RPMI7951 (cell line): ENCODE measurements at places on chromosomes 6 and 20. TPM values are rescaled to one million over a fixed set of nuclear protein-coding genes. Genes with fewer than 3 reads are reported as not detected.

Gene GJA10
- total RNA-seq = not detected in 2 replicates

Gene FAM217A
- total RNA-seq = not detected in 2 replicates

Gene IL17A
- 0.10 and 0.12 TPM in 2 replicates for total RNA-seq

Gene PTCHD4
- total RNA-seq = not detected in 2 replicates

Gene DNMT3B
- 6.8 TPM in 2 replicates for total RNA-seq

Gene CLIC5
- 0.10 TPM in 1 of 2 replicates, not detected in the other for total RNA-seq

Gene UCKL1
- total RNA-seq = 23.1 and 24.4 TPM in 2 replicates

GRCh38 chr6:88290411-88290810 is 124.3 kb upstream of the CNR1 start:
- no peak for DNase-seq

GRCh38 chr6:169839029-169839481 is 87.6 kb downstream of the ERMARD start:
- DNase-seq = no peak

GRCh38 chr20:54062812-54063280 is 7.5 kb downstream of the BCAS1 start:
- DNase-seq = peak; percentile 68

DNA sequence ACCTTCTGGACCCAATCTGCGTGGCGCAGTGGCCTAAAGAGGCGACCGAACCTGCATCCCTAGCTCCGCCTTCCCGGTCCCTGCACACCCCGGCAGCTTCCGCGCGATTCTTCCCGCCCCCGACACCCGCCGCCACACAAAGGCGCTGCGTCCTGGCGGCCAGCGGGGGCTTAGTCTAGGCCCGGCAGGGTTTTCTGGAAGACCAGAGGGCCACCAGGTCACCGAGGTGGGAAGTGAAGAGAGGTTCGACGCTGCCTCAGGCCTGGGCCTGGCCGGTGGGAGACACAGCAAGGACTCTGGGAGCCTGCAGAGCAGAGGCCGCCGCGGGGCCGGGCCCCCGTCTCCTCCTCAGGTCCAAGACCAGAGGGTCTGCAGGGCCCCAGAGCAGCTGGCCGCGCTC is 154.9 kb downstream of the OR2B2 start:
- peak; percentile 43 for DNase-seq

DNA sequence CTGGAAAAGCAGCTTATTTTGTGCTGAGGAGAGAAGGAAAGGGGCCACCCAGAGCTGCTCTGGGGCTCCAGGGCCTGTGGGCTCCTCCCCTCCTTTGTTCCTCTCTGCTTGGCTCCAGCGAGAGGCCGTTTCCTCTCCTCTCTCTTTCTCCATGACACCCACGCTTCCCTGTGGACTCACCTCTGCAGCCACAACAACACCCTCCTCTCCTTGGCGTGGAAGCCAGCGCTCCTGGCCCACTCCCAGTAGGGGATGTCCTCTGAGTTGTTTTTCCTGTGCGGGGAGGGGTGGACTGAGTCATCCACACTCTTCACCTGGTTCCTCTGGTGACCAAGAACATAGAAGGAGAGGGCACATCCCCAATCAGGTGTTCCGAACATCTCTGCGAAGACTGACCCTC is 4.9 kb upstream of the CDSN start:
- no peak for DNase-seq

- no peak for DNase-seq
Measured at GRCh38 chr6:139325125-139325524, 33.3 kb upstream of the TXLNB start.

DNA sequence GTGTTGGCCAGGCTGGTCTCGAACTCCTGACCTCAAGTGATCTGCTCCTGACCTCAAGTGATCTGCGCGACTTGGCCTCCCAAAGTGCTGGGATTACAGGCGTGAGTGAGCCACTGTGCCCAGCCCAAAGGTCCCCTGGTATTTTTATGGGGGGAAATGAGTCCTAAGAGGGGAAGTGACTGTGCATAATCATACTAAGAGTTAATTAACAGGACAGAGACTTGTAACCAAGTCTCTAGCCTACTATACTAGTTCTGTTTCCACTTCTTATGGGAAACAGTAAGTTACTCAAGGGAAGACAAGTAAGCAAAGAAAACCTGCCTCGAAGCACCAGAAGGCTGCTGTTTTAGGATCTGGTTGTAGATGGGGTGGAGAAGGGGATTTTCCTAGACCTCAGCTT is 27.9 kb downstream of the TCF15 start:
- no peak for DNase-seq

- no peak for DNase-seq
Measured at GRCh38 chr6:286681-287488, 5.4 kb upstream of the DUSP22 start.

DNA sequence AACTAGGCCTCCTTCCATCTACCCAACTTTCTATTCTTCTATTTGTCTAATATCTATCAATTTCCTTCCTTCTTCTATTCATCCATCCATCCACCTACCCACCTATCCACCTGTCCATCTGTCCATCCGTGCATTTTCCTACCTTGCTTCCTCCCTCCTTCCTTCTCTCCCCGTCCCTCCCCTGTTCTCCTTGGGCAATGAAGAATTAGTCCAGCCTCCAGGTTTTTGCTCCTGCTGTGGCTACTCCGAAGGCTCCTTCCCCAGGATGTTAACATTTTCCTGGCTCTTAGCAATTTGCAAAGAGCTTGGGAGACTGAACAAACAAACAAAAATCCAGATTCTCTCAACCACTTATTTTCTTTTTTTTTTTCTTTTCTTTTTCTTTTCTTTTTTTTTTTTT is 81.6 kb downstream of the KCNB1 start:
- no peak for DNase-seq

DNA sequence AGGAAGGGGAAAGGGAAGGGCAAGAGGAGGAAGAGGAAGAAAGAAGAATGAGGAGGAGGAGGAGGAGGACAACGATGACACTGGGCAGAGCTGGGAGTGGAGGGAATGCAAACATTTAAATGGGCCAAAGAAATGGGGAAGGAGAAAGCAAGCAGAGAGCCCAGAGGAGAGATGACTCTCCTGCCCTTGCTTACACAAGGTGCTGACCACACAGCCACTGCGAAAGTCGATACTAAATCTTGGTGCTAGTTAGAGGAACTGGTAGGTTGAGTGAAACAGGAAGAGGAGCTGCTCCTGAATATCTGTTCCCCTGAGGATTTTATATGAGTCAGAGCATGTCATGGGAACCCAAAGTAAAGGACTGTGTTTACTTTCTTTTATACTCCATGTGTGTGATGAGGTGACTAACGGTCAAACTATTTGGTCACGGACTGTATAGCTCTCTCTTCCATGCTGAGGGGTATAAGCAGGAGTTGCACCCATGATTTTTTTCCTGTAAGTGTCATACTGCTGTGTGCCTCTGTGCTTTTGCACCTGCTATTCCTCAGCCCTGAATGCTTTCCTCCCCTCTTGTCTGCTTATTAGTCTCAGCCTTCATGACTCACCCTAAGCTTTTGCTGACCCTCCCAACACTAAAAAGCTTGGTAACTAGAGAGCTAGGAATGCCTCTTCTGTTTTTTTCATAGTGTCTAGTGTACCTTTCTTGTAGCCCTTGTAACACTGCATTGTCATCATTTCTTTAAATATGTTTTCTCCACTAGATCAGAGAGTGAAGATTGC is 9.5 kb upstream of the PAQR8 start:
- peak; percentile 99 for DNase-seq

DNA sequence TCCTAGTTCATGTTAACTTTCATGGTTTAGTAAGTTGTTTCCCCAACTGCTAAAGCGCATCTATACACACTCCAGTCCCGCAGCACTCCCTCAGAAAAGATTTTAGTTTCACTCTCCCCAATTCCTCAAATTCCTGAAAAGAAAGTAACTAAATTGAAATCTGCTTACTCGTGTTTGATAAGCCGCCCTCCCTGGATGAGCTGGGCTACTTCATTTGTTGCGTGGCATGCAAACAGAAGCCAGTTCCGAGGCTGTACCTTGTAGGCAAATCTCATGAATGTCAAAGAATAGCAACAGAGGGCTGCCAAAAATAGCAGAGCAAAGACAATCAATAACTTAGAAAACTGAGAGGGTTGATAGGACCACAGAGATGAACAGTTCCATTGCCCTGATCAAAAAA is 16.9 kb downstream of the MPC1 start:
- no peak for DNase-seq
